ENCODE measurements at places on chromosomes 5 and 9.

DNA sequence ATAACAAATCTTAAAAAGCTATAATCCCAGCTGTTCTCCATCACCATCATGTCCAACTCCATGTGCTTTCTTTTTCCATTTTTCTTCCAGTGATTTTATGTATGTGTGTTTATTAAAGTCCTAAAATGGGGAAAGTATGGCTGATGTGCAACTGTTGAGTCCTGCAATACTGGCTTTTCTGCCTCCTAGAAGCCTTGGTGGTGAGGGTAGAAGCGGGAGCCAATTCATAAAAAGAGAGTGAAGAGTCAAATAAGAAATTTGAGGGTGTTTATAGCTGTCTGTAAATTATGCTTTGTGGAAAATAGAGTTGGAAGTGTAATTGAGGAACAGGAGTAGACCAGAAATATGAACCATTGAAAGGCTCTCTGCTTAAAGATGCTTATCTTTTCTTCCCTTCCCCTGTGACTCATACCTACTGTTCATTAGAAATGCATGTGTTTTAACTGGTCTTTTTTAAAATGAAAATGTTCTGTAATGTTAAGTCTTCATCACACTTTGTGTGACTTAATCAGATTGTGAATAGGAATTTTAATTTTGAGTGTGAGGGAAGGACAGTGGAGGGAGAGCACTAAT is 80.1 kb downstream of the ZCCHC7 start:
- DNase-seq, result no peak

DNA sequence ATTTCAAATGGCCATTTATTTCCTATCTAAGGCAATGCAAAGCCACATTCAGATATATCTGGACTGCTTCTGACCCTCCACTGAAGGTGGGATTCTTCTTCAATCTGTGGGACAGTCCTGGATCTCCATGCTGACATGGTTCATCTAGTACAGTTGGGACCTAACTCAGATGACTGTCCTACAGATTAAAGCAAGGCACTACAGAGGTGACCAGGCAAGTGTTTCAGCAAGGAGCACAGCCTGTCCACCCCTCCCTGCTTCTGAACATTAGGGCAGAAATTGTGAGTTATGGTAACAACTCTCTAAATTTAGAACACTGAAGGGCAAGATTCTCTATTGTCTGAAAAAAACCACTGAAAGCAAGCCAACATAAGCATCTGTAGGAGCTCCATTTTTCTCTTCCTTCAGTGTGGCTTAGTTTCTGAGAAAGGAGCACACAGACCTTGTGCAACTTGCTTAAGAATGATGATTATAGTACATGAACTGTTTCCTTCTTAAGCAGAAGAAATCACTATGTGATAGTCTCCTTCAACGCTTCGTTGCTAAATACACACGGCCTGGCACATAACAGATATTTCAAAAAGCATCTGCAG is 62.9 kb upstream of the BARX1 start:
- no peak for DNase-seq

- DNase-seq, result no peak
Measured at GRCh38 chr9:122297512-122297911, 32.8 kb downstream of the MRRF start.

DNA sequence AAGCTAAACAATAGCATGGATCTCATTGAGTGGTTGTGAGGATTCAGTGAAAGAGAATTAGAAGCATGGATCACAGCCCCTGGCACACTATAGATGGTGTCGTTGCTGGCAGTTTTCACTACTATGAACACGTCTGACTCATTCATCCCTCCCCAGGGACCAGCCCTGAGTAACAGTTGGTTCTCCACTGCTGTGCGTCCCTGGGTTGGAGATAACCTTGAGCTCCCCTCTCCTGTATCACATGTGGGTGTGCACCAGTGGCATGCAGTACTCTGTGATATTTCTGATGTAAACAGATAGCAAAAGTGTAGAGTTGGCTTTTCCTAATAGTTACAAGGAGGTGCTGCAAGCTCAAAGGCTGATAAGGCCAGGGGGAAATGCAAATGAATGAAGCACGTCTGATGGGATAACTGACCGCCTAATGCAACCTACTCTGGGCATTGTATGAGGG is 8.8 kb upstream of the LCP2 start:
- no peak for DNase-seq

DNA sequence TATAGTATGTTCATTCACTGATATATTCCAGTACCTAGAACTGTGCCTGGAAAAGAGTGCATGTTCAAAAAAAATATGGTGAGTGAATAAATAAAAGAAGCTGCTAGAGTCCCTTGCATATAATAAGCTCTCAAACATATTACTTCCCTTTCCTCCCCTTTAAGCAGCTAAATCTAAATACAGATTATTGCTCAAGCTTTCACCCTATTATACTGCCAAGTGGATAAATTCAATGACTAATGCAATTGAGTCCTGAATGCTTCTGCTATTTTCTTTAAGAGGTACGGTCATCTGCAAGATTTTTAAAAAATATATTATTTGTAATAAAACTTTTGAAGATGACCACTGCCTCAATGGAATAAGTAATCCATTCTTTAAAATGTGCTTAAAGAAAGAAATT is 248.4 kb downstream of the PLK2 start:
- DNase-seq, result no peak

DNA sequence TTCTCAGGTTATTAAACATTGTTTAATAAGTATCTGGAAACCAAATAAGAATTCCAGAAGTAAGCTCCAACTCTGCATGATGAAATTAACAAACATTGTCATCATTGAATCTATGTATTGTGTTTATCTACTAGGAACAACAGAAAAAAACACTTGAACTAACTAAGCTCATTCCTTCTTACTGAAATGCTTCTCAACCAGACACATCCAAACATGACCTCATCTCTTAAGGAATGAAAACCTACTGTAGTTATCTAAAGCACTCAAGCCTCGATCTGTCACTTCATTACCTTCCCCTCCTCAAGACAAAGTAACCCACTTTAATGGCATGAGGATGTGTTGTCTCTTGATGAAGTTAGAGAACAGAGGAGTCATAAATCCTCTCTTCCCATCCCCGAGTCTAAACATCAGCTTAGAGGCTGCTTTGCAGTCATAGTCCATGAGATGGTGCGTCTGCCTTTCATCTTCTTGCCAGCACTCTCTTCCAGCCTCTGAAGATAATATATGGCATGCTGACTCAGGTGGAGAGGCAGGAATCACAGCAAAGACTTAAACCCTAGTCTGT is 86.5 kb downstream of the CEMIP2 start:
- DNase-seq, result peak; percentile 21

DNA sequence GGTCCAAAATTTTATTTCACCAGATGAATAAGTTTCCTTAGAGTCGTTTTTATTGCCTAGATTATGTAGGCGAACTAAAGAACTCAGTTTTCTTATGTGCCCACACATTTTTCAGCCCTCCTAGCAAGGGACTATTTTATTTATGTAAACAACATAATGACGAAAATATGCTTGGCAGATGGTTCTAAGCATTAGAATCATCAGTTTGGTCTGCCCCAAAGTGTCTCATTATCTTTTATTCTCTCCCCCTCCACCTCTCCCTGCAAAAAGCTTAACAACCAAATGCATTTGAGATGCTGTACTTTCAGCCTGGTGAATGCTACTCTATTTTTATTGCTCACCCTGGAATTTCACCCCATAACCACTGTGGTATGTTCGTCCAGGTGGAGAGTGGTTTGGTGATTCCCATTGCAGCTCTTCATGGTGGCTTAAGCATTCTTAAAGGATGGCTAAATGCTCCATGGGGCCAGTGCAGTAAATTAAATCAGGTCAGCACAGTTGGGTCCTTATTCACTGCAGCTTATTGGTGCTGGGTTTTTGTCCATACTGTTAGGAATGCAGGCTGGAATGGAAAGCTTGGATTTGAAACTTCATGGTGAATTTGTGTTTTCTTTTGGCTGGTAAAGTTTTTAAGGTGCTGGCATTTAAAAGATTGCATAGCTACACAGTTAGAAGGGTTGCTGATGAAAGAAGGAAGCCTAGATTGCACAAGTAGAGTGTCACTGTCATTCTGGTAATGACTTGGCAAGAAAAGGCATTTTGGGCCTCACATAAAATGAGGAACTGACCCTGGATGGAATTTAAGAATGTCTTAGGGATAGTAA is 39.2 kb downstream of the TLE4 start:
- peak; percentile 88 for DNase-seq

- DNase-seq, result no peak
Measured at GRCh38 chr5:131142970-131143617, 22.0 kb downstream of the HINT1 start.

- no peak for DNase-seq
Measured at GRCh38 chr9:104836235-104836634, 72.3 kb downstream of the NIPSNAP3B start.

DNA sequence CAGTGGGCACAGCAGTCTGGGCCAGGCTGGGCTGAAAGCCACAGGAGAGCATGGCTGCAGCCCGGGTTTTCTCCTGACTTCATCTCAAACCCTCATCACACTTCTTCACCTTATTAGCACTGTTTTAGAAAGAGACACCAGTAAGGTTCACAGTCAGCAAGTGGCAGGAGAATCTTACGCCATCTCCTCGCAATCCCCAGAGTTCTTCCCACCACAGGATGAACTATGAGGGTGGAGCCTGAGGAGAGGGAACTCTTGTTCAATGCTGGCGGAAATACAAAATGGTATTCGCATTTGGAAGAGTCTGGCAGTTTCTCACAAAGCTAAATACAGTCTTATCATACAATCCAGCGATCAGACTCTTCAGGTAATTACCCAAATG is 14.7 kb downstream of the BICD2 start:
- no peak for DNase-seq

- no peak for DNase-seq
Measured at GRCh38 chr9:126131066-126132010, 195.3 kb upstream of the MVB12B start.

GRCh38 chr9:104842698-104843097 is 78.8 kb downstream of the NIPSNAP3B start:
- DNase-seq, result no peak

DNA sequence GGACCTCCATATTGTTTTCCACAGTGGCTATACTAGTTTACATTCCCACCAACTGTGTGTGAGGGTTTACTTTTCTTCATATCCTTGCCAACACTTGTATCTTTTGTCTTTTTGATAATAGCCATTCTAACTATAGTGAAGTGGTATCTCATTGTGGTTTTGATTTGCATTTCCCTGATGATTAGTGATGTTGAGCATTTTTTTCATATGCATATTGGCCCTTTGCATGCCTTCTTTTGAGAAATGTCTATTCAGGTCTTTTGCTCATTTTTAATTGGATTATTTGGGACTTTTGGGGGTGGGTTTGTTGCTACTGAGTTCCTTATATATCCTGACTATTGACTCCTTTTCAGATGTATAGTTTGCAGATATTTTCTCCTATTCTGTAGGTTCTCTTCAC is 44.4 kb downstream of the FEM1C start:
- no peak for DNase-seq

DNA sequence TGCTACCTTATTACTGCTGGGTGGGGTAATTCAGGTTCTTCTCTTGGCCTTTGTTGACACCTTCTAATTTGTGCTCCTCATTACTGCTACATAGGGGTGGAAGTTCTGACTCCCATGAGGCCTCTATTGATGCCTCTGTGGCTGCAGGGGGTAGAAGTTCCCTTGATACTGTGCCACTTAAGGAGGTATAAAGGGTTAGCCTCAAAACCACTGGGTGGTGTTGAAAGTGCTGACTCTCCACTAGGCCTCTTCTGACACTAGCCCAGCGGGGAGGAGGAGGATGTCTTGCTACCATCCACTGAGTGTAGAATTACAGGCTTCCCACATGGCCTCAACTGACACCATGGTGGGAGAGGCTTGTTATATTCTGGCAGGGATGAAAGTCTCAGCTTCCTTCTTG is 36.7 kb upstream of the CCDC112 start:
- DNase-seq, result no peak

DNA sequence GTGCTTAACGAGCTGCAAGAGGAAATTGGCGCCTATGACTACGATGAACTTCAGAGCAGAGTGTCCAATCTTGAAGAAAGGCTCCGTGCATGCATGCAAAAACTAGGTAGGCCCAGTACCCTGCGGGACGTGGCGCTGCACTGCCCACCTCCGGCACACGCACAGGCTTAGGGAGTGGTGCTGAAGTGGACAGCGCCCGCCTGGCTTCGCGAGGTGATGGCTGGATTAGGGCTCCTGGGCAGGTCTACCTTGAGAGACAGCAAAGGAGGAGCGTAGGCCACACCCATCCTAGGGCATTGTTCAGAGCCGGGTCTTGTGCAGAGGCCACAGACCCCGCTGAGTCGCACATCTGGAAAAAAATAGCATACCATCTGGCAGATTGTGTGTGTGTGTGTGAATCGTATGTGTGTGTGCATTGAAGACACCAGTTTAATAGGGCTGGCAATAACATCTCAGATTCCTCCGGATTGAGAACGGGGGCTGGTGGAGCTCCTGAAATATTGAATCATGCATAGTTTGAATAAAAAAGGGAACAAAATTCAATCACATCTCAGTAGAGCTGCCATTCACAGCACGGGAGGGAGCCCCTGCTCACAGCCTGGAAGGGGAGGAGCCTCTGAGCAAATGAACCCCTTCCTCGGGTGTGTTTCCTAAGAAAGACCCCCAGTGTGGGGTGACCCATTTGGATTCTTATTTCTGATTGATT is 11.1 kb downstream of the OLFM1 start:
- DNase-seq, result no peak

DNA sequence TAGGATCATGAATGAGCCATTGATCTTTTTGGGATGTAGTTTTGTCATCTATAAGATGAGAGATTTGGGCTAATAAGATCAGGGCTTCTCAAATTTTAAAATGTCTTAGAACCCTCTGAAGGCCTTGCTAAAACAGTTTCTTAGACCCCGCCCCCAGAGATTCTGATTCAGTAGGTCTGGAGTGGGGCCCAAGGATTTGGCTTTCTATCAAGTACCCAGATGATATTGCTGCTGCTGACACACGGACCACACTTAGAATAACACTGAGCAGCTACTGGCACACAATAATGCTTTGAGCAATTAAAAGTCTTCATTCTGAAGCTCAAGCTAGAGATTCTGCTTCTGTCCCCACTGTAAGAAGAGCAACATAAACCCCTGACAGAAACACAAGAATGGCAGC is 216.7 kb downstream of the SMARCA2 start:
- DNase-seq, result no peak

GRCh38 chr5:77463905-77464304 is 28.2 kb downstream of the WDR41 start:
- DNase-seq, result no peak

GRCh38 chr5:38420246-38420645 is 136.2 kb downstream of the LIFR start:
- no peak for DNase-seq

GRCh38 chr5:171661143-171661542 is 124.5 kb upstream of the SMIM23 start:
- DNase-seq, result no peak

Measured in AG04450 (cell line).